ENCODE measurements at places on chromosomes 13 and 19. TPM values are rescaled to one million over a fixed set of nuclear protein-coding genes. Genes with fewer than 3 reads are reported as not detected.

DNA sequence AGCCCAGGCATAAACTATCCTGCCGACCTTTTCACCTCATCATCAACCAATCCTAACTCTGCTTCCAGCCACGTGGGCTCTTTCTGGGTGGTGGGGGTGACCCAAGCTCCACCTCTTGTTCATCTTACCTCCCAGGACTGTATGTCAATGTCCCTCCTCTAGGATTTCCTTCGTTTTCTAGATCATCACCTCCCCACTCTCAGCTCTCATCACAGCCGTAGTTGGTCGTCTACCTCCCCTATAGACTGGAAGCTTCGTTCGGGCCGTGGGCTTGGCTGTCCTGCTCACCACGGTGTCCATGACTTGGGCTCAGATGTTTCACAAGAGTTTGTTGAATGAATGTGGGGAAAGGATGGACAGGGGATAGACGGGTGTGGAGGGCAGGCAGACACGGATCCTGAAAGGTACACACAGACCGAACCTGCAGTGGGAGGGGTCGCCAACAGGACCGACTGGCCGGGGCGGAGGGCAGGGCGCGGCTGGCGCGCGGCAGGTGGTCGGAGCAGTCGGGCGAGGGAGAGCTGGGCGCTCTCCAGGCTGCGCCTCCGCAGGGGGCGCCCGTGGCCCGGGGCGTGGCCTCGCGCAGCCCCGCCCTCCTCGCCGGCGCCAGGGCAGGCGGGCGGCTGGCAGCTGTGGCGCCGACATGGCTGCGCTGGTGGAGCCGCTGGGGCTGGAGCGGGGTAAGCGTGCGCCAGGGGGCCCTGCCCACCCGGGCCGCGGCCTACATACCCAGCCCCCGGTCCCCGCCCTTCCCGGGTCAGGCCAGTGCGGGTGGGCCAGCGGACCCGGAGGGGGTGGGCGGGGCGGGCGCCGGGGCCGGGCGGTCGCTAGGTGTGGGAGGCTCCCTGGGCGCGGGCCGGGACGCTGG is at the start of gene LIN7B:
Gene LIN7B (plus strand): TSS at position 609 of the 868 bp plus-strand sequence. CDS start 35 bp downstream, at position 644.
- H3K36me3 ChIP-seq, result peaks cover 6% of the 10 kb centered on the region
- H3K27me3 ChIP-seq, result no peaks in the 10 kb centered on the region
- H3K4me1 ChIP-seq, result peaks cover 14% of the 10 kb centered on the region
- DNase-seq, result no peak
- H3K4me3 ChIP-seq, result peak within 1 kb of the TSS; percentile 60

- H3K4me1 ChIP-seq, result no peaks in the 10 kb centered on the region
- H3K4me3 ChIP-seq, result no peak overlapping the region
- no peaks in the 10 kb centered on the region for H3K27me3 ChIP-seq
- no peaks in the 10 kb centered on the region for H3K36me3 ChIP-seq
- no peak overlapping the region for H3K27ac ChIP-seq
- no peak for DNase-seq
Observed at GRCh38 chr13:108120302-108120701, 95.0 kb downstream of the LIG4 start.

GRCh38 chr13:114048443-114048842 is 74.6 kb upstream of the C13orf46 start:
- H3K27ac ChIP-seq, result no peak overlapping the region
- no peaks in the 10 kb centered on the region for H3K27me3 ChIP-seq
- DNase-seq, result no peak
- H3K4me1 ChIP-seq, result peaks cover 20% of the 10 kb centered on the region

DNA sequence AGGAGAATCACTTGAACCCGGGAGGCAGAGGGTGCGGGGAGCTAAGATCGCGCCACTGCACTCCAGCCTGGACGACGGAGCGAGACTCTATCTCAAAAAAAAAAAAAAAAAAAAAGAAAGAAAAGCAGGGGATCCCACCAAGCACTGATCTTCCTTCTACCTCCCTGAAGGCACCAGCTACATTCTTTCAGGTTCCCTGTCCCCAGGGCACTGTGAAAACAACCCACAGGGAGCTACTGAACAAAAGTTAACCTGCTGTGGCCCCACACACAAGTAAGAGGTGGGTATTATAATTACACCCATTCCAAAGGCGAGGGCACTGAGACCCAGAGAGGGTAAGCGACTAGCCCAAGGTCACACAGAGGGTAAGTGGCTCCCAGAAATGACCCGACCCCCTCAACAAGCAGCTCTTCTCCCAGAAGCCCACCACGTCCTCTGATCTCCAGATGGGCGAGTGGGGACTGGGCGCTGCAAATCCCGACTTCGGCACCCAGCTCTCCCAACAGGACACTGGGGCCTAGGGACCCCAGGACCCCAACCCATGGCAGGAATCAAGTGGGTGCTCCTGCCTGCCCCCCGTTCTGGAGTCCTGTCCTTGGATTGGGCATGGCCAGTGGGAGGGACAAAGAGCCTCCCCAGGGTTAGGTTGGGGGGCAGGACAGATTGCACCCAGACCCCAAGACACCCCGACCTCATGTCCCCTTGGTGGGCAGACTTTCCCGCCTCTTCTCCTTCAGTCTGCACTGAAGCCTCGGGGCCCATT is 2.4 kb downstream of the LMNB2 start:
- no peaks in the 10 kb centered on the region for H3K36me3 ChIP-seq
- no peak overlapping the region for H3K4me3 ChIP-seq
- no peak for DNase-seq

DNA sequence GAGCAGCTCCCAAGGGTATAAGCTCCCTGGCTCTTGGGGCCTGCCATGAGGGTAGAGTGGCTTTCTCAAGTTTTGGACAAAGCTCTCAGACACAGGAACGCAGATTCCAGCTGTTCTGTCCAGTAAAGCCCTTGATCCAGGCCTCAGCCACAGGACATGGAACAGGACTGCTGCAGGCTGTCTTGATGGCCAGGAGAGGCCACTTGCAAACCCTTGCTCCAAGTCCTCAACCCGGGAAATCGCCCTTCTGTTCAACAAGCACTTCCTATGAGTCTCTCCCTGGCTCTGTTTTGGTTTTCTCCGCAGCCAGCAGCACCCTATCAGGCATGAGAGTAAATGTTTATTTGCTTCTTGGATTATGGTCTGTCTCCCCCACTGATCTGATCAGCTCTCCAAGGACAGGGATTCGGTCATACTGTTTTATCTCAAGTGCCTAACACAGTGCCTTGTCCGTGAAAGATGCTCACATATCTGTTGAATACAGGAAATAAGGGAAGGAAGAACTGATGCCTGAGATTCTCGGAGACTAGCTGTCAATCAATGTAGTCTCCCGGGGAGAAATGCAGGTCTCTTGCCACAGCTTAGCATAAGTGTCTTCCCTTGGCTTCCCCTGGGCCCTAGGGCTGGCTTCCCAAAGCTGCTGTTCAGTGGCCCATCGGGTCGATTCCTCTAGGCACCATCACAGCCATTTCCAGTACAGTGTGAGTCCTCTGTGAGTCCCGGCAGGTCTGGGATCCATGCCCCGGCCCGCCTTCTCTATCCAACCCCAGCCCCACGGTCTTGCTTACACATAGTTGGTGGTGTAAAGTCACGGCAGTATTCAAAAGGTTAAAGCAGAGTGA is 90.8 kb downstream of the TSHZ3 start:
- H3K27ac ChIP-seq, result no peak overlapping the region
- no peaks in the 10 kb centered on the region for H3K36me3 ChIP-seq
- H3K4me1 ChIP-seq, result no peaks in the 10 kb centered on the region

The LYPD5 gene
- total RNA-seq, result 0.63 TPM

DNA sequence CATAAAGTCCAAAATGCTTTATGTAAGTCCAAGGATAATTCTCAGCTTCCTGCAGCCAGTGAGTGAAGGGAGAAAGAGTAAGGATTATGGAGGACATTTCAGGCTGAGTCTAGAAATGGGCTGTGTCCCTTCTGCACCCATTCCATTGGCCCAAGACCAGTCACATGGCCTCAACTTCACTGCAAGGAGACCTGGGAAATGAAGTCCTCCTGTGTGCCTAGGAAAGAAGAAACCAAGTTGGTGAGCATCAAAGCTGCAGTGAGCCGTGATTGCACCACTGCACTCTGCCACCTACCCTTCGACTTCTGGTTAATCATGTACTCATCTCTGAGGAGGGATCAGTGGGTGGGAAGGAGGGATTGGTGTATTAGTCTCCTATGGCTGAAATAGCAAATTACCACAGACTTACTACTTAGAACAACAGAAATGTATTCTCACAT is 3.6 kb upstream of the CD37 start:
- H3K27ac ChIP-seq, result no peak overlapping the region
- DNase-seq, result no peak
- no peaks in the 10 kb centered on the region for H3K36me3 ChIP-seq
- peaks cover 2% of the 10 kb centered on the region for H3K4me1 ChIP-seq
- H3K27me3 ChIP-seq, result no peaks in the 10 kb centered on the region
- no peak overlapping the region for H3K4me3 ChIP-seq

DNA sequence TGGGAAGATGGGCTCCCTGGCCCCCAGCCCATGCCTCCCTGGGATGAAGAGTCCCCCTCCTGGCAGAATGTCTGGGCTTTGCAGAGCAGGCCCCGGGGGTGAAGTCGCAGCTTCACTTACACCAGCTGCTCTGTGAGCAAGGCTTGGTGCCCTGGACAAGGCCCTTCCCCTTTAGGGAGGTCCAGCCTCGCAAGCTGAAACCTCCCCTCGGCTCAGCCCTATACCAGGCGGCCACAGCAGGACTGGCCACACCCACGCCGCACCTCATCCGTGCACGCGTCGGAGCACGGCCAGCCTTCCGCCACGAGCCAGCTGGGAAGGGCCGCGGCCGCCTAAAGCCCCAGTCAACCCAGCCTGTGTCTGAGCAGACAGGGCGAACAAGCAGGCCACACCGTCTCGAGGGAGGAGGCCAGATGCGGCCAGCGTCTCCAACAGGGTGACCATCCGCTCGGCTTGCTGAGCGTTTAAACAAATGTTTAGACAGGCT is 83.2 kb upstream of the MCF2L start:
- H3K27ac ChIP-seq, result no peak overlapping the region
- H3K4me3 ChIP-seq, result no peak overlapping the region
- no peaks in the 10 kb centered on the region for H3K4me1 ChIP-seq
- no peaks in the 10 kb centered on the region for H3K27me3 ChIP-seq

DNA sequence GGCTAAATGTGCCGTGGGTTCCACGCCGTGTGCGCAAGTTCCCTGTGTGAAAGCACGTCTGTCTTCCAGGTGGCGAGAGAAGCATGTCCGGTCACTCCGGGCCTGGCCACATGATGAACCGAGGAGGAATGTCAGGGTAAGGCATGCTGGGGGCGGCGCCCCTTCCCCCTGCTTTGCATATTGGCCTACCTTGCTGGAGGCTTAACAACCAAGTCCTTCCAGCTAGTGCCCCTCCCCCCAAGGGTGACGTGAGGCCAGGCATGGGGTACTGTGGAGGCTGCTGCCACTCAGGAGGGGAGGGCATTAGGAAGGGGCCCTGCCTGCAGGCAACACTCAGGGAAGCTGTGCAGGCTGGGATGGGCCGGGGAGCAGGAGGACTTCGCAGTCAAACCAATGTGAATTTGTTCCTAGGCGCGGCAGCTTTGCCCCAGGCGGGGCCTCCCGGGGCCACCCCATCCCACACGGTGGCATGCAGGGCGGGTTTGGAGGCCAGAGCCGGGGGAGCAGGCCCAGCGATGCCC is 12.5 kb downstream of the MICOS13 start:
- H3K27me3 ChIP-seq, result no peaks in the 10 kb centered on the region
- peaks cover 4% of the 10 kb centered on the region for H3K36me3 ChIP-seq
- H3K27ac ChIP-seq, result no peak overlapping the region
- H3K4me1 ChIP-seq, result no peaks in the 10 kb centered on the region
- no peak overlapping the region for H3K4me3 ChIP-seq

The TFDP1 gene
- 38.8 TPM for total RNA-seq

The ETHE1 gene
- 33.7 TPM for total RNA-seq

- H3K36me3 ChIP-seq, result no peaks in the 10 kb centered on the region
- H3K4me3 ChIP-seq, result no peak overlapping the region
- H3K27me3 ChIP-seq, result peaks cover 73% of the 10 kb centered on the region
- DNase-seq, result no peak
- peaks cover 4% of the 10 kb centered on the region for H3K4me1 ChIP-seq
Observed at GRCh38 chr19:35509018-35509652, 4.3 kb downstream of the DMKN start.

- no peak overlapping the region for H3K27ac ChIP-seq
- no peak for DNase-seq
- no peaks in the 10 kb centered on the region for H3K27me3 ChIP-seq
- no peaks in the 10 kb centered on the region for H3K4me1 ChIP-seq
- no peaks in the 10 kb centered on the region for H3K36me3 ChIP-seq
Observed at GRCh38 chr13:46152627-46153328, 29.2 kb downstream of the LCP1 start.

- H3K27ac ChIP-seq, result no peak overlapping the region
Observed at GRCh38 chr19:28148554-28148953, 1064.4 kb downstream of the UQCRFS1 start.

DNA sequence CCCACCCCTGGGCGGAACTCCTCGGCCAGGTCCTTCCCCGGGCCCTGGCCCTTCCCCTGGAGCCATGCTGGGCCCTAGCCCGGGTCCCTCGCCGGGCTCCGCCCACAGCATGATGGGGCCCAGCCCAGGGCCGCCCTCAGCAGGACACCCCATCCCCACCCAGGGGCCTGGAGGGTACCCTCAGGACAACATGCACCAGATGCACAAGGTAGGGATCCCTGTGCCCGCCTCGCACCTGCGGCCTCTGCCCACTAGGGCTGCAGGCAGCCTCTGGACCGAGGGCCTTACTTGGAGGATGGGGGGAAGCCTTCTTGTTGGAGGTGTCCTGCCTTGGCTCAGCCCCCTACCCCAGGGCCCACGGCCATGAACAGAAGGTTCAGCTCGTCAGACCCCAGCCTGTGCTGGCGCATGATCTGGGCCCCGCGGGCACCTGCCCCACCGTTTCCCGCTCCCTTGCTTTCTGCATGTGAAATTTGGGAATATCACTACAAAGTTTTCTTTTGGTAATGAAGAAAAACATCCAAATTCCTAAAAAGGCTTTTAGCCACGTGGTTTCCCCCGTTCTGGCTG is 23.4 kb downstream of the SMARCA4 start:
- no peak for DNase-seq
- H3K36me3 ChIP-seq, result peaks cover 57% of the 10 kb centered on the region
- H3K27me3 ChIP-seq, result no peaks in the 10 kb centered on the region
- H3K27ac ChIP-seq, result no peak overlapping the region

DNA sequence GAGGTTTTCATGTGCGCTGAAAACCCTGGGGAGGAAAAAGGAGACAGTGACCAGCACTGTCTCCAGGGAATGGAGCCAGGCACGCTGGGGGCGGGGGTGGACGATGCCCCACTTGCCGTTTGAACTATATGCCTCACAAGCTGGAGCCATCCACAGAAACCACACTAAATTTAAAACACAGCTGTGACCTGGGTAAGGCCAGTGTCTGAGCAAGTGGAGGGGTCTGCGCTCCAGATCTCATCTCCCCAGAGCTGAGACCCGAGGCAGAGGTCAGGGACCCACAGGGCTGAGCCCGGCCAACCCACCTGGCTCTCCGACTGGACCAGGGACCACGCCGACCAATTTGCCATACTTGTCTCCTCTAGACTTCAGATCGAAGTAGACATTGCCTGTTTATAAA is 23.2 kb downstream of the CARS2 start:
- no peak for DNase-seq
- H3K36me3 ChIP-seq, result no peaks in the 10 kb centered on the region
- H3K4me3 ChIP-seq, result no peak overlapping the region
- no peaks in the 10 kb centered on the region for H3K27me3 ChIP-seq
- H3K27ac ChIP-seq, result peak overlapping the region; percentile 27

- H3K4me3 ChIP-seq, result no peak overlapping the region
- H3K27ac ChIP-seq, result no peak overlapping the region
Observed at GRCh38 chr19:38990949-38991697, 15.6 kb upstream of the FBXO17 start.

GRCh38 chr13:35979361-35979951 is 151.7 kb downstream of the DCLK1 start:
- peak overlapping the region; percentile 31 for H3K27ac ChIP-seq
- no peak overlapping the region for H3K4me3 ChIP-seq
- DNase-seq, result peak; percentile 94
- H3K36me3 ChIP-seq, result no peaks in the 10 kb centered on the region
- H3K27me3 ChIP-seq, result no peaks in the 10 kb centered on the region

- no peak overlapping the region for H3K27ac ChIP-seq
- H3K4me3 ChIP-seq, result no peak overlapping the region
Observed at GRCh38 chr19:35246466-35247092, 2.2 kb upstream of the LSR start.
